ENCODE measurements at places on chromosomes 12 and 14. TPM values are rescaled to one million over a fixed set of nuclear protein-coding genes. Genes with fewer than 3 reads are reported as not detected.

The KIF26A gene
- not detected for total RNA-seq

The SOAT2 gene
- 1.2 TPM for total RNA-seq

The KLRC3 gene
- total RNA-seq = 3.0 TPM

The ACOT4 gene
- total RNA-seq = not detected

The LMO3 gene
- 10.6 TPM for total RNA-seq

The GUCY2C gene
- total RNA-seq = 0.31 TPM

The NPAS3 gene
- total RNA-seq = not detected

The PLEKHD1 gene
- 0.19 TPM for total RNA-seq

The LRP1-AS gene
- not detected for total RNA-seq

The BHLHE41 gene
- not detected for total RNA-seq

The GRIP1 gene
- 4.1 TPM for total RNA-seq

The SRRM4 gene
- not detected for total RNA-seq

The RASSF3 gene
- 49.9 TPM for total RNA-seq

Data from OCI-LY7 (cell line).